ENCODE measurements at places on chromosomes 3 and 15.

GRCh38 chr15:68227643-68228142 is 1.8 kb downstream of the CLN6 start:
- no peak for DNase-seq

DNA sequence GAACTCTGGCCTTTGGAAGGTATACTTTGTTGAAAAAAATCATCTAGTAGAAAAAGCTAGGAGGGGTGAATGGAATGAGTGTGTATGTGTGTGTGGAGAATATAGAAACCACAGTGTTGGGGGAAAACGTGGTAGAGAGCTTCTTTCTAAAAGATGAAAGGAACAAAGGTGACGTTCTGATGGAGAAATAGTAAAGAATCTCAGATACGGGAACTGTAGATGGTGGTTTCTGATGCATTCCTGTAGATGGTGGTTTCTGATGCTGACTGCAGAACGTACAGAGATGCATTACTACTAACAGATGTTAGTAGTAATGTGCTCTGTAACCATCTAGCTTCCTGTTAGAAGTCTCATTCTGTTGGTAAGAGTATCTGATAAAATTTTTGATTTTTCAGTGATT is 60.2 kb downstream of the VPS8 start:
- DNase-seq: no peak

DNA sequence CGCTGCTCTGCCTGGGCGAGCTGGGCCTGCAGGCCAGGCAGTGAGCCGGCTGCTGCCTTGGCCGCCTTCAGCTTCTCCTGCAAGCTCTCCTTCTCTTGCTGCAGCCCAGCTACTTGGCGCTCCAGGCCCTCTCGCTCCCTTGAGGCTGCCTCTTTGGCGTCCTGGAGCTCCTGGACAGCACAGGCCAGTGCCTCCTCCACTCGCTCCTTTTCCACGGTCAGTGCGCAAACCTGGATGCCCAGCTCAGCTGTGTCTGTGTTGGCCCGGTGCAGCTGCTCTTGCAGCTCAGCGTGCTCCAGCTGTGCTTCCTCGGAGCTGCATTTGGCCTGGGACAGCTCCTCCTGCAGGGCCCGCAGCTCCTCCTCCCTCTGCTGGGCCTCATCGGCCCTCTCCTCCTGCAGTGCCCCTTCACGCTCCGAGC is 23.1 kb downstream of the CXCR6 start:
- DNase-seq: no peak

DNA sequence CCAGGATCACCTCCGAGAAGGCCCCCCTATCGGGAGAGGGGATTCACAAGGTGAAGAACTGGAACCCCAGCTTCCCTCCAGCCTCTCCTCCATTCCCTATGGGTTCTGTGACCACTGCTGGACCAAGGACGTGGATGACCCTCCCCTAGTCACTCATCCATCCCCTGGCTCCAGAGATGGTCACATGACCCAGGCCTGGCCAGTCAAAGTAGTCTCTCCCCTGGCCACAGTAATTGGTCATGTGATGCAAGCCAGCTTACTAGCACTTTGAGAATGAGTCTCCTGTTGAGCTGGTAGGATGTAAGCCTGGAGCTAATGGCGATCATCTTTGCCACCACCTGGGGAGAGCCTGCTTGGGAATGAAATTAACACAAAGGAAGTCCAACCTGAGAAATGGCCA is 3.9 kb downstream of the CAMK1 start:
- no peak for DNase-seq

- DNase-seq: no peak
Observed at GRCh38 chr3:12934431-12934830, 93.1 kb upstream of the RPL32 start.

- DNase-seq: no peak
Observed at GRCh38 chr3:38644662-38645053, 4.8 kb downstream of the SCN5A start.

DNA sequence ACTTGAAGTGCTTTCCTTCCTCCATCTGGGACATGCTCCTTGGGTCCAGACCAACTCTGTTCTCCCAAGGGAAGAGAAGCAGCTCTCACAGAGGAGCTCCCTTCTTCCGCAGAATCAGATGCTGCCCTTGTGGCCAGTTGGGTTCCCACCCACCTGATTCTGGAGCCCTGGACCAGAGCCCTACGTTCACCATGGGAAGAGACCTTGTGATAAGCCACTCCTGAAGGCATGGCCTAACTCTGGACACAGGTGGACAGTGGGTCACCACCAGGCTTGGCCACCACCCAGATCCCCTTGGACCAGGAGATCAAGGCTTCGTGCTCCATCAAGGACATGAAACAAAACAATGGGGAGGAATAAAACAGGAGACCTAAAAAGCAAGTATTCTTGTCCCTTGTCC is 172.2 kb downstream of the RPLP1 start:
- no peak for DNase-seq

- DNase-seq: no peak
Observed at GRCh38 chr3:106296062-106296461, 427.2 kb upstream of the CBLB start.

DNA sequence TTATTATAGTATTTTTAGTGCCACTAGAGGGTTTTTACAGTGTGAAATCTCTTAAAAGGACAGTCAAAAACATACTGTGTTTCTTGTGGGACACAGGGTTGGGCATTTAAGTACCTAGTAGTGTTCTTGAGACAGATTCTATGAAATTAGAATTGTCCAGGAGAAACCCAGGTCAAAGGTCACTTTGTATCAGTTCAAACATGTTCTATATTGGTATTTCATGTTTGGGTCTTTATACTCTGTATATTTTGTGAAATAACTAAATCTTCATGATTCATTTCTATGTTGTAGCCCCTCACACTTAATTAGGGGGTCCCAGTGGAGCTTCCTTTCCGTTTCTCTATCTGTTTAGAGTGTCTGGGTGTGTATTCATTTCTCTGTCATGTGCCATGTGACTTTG is 171.6 kb downstream of the PTPRG start:
- DNase-seq: no peak

- DNase-seq: no peak
Observed at GRCh38 chr15:41559239-41559782, 299 bp downstream of the TYRO3 start.

- no peak for DNase-seq
Observed at GRCh38 chr3:6862880-6863195, 1.9 kb downstream of the GRM7 start.
